NCI-H460 (cell line): ENCODE measurements at places on chromosomes 1 and 21.

- no peak for DNase-seq
These were observed 52.2 kb downstream of the TRAF5 start for GRCh38 chr1:211378844-211379243.

DNA sequence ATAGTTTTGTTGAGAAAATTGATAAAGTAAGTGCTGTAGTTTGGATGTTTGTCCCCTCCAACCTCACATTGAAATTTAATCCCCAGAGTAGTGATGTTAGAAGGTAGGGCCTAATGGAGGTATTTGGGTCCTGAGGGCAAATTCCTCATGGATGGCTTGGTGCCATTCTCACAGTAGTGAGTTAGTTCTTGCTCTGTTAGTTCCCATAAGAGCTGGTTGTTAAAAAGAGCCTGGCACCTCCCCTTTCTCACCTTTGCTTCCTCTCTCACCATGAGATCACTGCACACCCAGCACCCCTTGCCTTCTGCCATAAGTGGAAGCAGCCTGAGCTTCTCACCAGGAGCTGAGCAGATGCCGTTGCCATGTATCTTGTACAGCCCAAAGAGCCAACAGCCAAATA lies 354.8 kb upstream of the NFIA start:
- no peak for DNase-seq

- DNase-seq: no peak
These were observed 53.2 kb downstream of the CNN3 start for GRCh38 chr1:94873520-94874351.

DNA sequence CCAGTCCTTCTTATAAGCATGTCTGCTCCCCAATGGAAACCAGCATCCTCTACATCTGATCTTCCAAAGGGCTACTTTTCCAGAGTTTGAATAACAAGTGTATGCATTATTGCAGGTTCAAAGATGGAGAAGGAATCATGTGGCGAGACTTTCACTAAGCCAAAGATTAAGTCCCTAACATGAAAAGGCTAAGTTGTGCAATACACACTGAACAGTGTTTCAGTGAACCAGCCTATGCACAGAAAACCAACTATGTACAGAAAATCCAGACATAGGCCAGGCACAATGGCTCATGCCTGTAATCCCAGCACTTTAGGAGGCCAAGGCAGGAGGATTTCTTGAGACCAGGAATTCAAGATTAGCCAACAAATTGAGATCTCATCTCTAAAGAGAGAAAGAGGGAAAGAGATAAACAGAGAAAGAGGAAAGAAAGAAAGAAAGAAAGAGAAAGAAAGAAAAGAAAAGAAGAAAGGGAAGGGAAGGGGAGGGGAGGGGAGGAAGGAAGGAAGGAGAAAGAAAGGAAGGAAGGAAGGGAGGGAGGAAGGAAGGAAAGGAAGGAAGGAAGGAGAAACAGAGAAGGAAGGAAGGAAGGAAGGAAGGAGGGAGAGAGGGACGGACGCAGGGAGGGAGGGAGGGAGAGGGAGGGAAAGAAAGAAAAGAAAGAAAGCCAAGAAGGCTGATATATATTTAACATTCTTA lies 181.7 kb downstream of the LTN1 start:
- no peak for DNase-seq

GRCh38 chr1:212951126-212951946 lies 995 bp downstream of the VASH2 start:
- no peak for DNase-seq
